ENCODE measurements at places on chromosomes 7 and 10. TPM values are rescaled to one million over a fixed set of nuclear protein-coding genes. Genes with fewer than 3 reads are reported as not detected.

The TMEM213 gene
- not detected for total RNA-seq

The MBL2 gene
- total RNA-seq: not detected

DNA sequence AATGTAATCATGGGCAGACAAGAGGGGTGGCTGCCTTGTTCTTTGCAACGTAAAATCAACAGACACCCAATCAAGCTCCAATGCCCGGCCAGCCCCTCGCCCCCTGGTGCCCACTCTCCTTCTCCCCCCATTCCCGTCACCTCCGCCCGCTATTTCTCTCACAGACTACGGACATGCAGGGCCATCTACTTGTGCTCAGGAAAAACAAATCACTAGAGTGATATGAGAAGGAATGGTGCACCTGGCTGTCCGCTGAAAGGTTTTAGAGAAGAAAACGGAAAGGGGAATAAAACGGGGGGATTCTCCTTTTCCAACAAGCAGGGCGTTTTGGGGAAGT, 396 bp downstream of the GRM8 start:
- no peak for DNase-seq

- DNase-seq: no peak
Measured at GRCh38 chr10:97573021-97573420, 442 bp downstream of the ANKRD2 start.
